ENCODE measurements at places on chromosomes 4 and X.

GRCh38 chr4:5708449-5709206 lies at the start of gene EVC2:
Gene EVC2 (minus strand): TSS chr4:5708559. CDS start chr4:5708513, 46 bp downstream.
- DNase-seq = no peak

DNA sequence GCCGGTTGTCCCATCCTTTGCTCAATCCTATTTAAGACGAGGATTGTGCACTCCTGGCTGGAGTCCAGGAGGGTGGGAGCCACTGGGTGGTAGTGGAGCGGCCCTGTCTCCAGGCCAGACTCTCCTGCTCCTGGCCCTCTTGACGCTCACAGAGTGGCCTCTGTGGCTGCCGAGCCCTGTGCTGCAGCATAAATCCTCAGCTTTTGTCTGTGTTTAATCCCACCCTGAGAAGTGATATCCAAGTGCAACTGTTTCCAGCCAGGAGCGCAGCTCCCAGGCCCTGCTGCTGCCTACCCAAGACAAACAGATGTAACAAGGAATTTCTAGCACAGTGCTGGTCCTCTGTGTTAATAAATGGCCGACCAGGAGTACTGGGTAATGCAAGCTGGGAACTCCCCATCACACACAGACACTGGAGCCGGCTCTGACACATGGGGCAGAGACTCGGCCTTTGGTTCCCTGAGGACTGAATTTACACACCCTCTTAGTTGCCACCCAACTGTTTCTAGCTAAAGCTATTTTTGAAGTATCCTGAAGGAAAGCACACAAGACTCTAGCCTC lies 85.3 kb downstream of the GATB start:
- DNase-seq = no peak

DNA sequence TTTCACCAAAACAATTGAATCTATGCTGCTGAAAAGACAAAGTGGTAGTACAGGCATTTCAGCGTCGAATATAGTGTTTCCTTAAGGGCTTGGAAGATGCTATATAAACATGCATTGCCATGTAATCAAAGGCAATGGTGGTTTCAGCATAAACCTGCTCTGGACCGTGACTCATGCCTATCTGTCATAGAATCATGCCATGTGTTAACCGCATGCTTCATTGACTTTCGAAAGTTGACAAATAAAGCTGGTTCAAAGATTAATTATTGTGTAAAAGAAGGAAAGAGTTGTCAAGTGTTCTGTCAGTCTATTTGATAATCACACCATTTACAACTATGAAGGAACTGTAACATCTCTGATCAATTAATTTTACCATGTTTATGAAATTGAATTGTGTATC lies 83.2 kb downstream of the FUNDC1 start:
- no peak for DNase-seq

- DNase-seq = no peak
These were observed 51.5 kb upstream of the ARHGAP24 start for GRCh38 chr4:85423431-85423830.

DNA sequence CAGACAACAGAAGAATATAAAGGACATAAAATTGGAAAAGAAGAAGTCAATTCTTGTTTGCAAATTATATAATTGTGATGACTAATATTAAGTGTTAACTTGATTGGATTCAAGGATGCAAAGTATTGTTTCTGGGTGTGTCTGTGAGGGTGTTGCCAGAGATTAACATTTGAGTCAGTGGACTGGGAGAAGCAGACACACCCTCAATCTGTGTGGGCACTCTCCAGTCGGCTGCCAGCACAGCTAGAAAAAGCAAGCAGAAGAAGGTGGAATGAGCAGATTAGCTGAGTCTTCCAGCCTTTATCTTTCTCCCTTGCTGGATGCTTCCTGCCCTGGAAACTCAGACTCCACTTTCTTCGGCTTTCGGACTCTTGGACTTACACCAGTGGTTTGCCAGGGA lies 51.7 kb downstream of the UBE2NL start:
- DNase-seq = no peak

GRCh38 chr4:153433754-153434105 lies 32.4 kb upstream of the TMEM131L start:
- DNase-seq = no peak

- DNase-seq = no peak
These were observed 102.2 kb downstream of the RBMX2 start for GRCh38 chrX:130504019-130504418.

DNA sequence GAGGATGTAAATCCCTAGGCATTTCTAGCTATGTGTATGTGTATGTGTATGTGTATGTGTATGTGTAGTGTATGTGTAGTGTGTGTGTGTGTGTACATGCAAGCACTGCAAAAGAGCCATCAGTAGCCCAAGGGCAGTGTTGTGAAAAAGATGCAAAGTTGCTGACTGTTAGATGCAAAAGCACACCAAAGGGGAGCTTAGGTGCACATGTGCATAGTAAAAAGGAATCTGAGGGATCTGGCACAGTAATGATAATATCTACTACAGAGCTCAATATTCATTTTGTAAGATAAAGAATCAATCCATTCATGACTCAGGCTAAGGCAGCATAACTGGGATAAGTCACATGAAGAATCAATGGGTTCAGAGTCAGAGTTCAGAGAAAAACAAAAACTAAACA lies 80.2 kb downstream of the TMEM47 start:
- no peak for DNase-seq

DNA sequence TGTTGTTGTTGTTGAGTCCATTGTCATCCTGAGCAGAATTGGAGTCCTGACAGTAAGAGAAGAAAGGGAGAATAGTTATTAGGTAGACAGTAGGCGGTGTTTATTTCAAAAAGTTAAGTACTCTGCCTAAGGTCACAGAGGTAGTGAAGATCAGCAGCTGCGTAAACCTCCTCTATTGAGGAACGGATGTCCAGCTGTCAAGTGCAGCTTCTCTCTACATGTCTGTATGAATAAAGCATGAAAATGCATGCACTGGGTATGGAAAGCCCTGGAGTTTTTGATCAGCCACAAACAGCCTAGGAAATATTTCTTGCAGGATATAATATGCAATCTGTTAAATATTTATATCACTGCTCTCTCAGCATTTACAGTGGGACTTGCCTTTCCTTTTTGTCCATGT lies 109.4 kb upstream of the CBLL2 start:
- no peak for DNase-seq

DNA sequence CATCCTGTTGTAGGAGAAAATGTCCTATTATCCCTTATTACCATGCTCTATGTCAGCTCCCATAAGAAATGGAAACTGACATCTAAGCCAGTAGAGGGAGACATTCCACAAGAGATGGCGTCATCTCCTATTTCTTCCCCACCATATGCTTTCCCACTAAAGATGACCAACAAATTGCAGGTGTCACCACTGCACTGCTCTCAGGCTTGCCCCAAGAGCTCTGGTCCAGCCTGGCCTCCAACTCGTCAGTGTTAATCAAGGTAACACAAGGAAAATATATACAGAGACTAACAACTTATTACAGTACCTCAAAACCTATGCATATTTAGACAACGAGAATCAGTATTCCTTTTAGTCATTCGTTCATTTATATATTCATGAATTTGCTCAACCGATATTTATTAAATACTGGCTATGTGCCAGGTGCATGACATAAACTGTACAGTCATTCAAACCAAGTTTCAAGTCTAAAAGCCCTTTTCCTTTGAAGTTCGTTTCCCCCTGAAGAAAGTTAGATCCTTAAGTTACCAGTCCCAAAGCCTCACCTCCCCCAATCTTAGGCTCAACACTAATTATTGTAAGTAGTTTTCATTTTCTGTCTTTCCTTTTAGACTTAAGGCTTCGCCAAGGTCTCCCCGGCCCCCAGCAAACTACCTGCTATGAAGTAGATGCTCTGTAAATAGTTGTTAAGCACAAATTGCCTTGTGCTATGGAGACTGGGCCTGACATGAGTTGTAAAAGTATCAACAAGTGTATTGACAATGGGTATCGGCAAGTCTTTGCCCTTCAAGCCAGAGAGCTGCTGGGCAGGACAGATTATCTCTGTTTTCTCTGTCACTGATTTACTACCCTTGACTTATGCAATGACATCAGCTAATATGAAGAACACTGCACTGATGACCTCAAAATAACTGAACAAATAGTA lies 3.1 kb upstream of the FGB start:
- DNase-seq = peak; percentile 63

All from common myeloid progenitor, CD34-positive (primary cell).